GM12878 (cell line): ENCODE measurements at places on chromosomes 2 and 18. TPM values are rescaled to one million over a fixed set of nuclear protein-coding genes. Genes with fewer than 3 reads are reported as not detected.

DNA sequence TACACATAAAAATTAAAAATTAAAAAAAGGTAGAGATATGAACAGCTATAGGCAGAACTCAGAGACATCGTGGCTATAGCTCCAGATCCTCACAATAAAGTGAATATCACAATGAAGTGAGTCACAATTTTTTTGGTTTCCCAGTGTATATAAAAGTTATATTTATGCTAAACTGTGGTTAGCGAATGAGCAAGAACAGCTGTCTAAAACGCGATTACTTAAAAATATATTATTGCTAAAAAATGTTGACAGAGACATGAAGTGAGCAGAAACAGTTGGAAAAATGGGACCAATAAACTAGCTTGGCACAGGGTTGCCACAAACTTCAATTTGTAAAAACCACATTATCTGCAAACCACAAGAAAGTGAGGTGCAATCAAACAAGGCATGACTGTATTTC, 551.7 kb upstream of the NETO1 start:
- H3K27ac ChIP-seq = no peak overlapping the region
- no peak for DNase-seq
- H3K4me1 ChIP-seq = no peaks in the 10 kb centered on the region
- H3K4me3 ChIP-seq = no peak overlapping the region

- no peak overlapping the region for H3K27ac ChIP-seq
- peaks cover 5% of the 10 kb centered on the region; the same call in 1 of the 2 replicates for H3K4me1 ChIP-seq
- no peak overlapping the region for H3K4me3 ChIP-seq
- no peak for DNase-seq
- no peaks in the 10 kb centered on the region; the same call in 1 of the 2 replicates for H3K36me3 ChIP-seq
Observed at GRCh38 chr2:142991295-142991694, 113.8 kb downstream of the KYNU start.

DNA sequence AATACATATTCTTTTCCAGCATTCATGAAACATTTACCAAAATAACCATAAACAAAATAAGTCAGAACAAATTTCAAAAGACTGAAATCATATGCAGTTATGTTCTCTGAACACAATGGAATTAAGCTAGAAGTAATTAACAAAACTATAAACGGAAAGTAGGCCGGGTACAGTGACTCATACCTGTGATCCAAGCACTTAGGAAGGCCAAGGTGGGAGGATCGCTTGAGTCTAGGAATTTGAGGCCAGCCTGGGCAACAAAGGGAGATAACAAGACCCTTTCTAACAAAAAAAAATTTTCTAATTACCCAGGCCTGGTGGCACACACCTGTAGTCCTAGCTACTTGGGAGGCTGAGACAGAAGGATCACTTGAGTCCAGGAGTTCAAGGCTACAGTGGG, 14.9 kb downstream of the ATAD2B start:
- H3K27ac ChIP-seq = no peak overlapping the region
- H3K36me3 ChIP-seq = no peaks in the 10 kb centered on the region
- DNase-seq = no peak
- peaks cover 7% of the 10 kb centered on the region for H3K4me1 ChIP-seq

GRCh38 chr18:47175283-47175897, 774 bp downstream of the IER3IP1 start:
- H3K4me3 ChIP-seq = peak overlapping the region; percentile 93
- H3K36me3 ChIP-seq = no peaks in the 10 kb centered on the region
- H3K27ac ChIP-seq = peak overlapping the region; percentile 45

DNA sequence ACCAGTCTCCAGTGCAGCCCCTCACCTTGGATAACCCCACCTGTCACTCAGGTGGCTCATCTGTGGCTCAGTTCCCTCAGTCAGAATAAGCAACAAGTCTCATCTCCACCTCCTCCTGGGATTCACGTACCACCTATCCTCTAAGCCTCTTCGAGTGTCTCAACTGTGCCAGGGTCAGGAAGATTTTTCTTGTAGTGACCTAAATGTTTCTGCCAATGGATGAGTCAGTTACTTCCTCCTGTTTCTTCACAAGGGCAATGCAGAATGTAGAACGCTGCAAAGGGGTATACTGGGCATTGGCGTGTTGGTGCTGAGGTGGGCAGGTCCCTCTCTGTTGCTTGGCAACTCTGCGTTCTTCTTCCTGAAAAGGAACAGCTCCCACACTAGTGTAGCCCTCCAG, 213.3 kb upstream of the CXCR4 start:
- no peak overlapping the region for H3K4me3 ChIP-seq
- H3K36me3 ChIP-seq = no peaks in the 10 kb centered on the region
- DNase-seq = no peak
- no peak overlapping the region for H3K27ac ChIP-seq
- H3K27me3 ChIP-seq = no peaks in the 10 kb centered on the region
- peaks cover 15% of the 10 kb centered on the region; the same call in 1 of the 2 replicates for H3K4me1 ChIP-seq

DNA sequence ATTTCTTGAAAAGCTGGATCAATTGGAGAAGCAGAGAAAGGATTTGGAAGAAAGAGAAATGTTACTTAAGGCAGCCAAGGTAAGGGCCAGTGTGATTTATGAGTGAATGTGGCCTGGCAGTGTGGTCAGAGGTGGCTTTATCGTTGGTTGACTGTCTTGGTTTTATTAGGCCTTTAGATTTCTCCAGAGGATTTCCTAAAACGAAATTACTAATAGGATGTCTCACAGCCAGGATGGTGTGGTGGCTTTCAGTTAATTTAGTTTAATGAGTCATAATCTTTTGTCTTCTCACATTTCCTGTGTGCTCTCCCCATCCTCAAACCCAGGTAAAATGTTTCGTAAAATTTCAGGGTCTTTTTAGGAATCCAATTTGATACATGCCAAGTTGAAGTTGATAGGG, 100.8 kb downstream of the TAF4B start:
- peaks cover 2% of the 10 kb centered on the region for H3K36me3 ChIP-seq
- no peaks in the 10 kb centered on the region for H3K27me3 ChIP-seq
- H3K27ac ChIP-seq = no peak overlapping the region
- no peak overlapping the region for H3K4me3 ChIP-seq
- no peak for DNase-seq

- H3K4me1 ChIP-seq = no peaks in the 10 kb centered on the region
- H3K27me3 ChIP-seq = no peaks in the 10 kb centered on the region
- H3K4me3 ChIP-seq = no peak overlapping the region
- DNase-seq = no peak
- H3K36me3 ChIP-seq = no peaks in the 10 kb centered on the region
Observed at GRCh38 chr2:51290725-51291124, 258.8 kb upstream of the NRXN1 start.

DNA sequence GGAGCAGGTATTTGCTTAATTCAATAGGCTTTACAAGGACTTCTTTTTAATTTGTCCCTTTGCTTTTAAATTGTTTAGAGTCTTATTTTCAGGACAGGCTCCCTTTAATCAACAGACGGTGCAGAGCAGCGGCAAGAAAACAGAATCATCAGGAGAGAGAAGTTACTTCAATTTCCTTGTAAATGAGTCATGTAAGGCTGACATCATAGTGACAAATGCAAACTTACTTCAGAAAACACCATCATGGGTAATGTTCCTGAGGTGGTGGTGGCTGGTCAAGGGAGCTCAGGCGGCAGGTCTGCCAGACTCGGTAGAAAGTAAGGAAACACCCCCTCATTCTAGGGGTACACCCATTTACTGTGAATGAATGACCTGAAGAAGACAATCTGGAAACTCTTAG, 395.1 kb downstream of the FBXO15 start:
- H3K4me3 ChIP-seq = no peak overlapping the region
- H3K4me1 ChIP-seq = no peaks in the 10 kb centered on the region
- DNase-seq = no peak
- no peaks in the 10 kb centered on the region for H3K36me3 ChIP-seq
- H3K27me3 ChIP-seq = no peaks in the 10 kb centered on the region
- H3K27ac ChIP-seq = no peak overlapping the region

GRCh38 chr2:10326707-10327594, 24.2 kb downstream of the HPCAL1 start:
- no peaks in the 10 kb centered on the region for H3K27me3 ChIP-seq
- H3K4me1 ChIP-seq = peaks cover 23% of the 10 kb centered on the region
- H3K27ac ChIP-seq = no peak overlapping the region
- H3K4me3 ChIP-seq = no peak overlapping the region
- no peak for DNase-seq
- no peaks in the 10 kb centered on the region for H3K36me3 ChIP-seq

- peak overlapping the region; percentile 99 for H3K4me3 ChIP-seq
- H3K27ac ChIP-seq = peak overlapping the region; percentile 62
- no peak for DNase-seq
- no peaks in the 10 kb centered on the region for H3K36me3 ChIP-seq
- H3K27me3 ChIP-seq = no peaks in the 10 kb centered on the region
Observed at GRCh38 chr2:84906900-84907714, 1.7 kb downstream of the TMSB10 start.

M1AP gene
- not detected in 2 replicates for polyA plus RNA-seq

- no peaks in the 10 kb centered on the region for H3K4me1 ChIP-seq
- no peak overlapping the region for H3K27ac ChIP-seq
- H3K4me3 ChIP-seq = no peak overlapping the region
- H3K36me3 ChIP-seq = no peaks in the 10 kb centered on the region
- no peak for DNase-seq
Observed at GRCh38 chr18:77487951-77488740, 238.5 kb downstream of the GALR1 start.

GRCh38 chr2:225739328-225739727, 339.8 kb downstream of the NYAP2 start:
- DNase-seq = no peak
- H3K27me3 ChIP-seq = no peaks in the 10 kb centered on the region
- H3K36me3 ChIP-seq = no peaks in the 10 kb centered on the region
- no peaks in the 10 kb centered on the region for H3K4me1 ChIP-seq
- no peak overlapping the region for H3K4me3 ChIP-seq

DNA sequence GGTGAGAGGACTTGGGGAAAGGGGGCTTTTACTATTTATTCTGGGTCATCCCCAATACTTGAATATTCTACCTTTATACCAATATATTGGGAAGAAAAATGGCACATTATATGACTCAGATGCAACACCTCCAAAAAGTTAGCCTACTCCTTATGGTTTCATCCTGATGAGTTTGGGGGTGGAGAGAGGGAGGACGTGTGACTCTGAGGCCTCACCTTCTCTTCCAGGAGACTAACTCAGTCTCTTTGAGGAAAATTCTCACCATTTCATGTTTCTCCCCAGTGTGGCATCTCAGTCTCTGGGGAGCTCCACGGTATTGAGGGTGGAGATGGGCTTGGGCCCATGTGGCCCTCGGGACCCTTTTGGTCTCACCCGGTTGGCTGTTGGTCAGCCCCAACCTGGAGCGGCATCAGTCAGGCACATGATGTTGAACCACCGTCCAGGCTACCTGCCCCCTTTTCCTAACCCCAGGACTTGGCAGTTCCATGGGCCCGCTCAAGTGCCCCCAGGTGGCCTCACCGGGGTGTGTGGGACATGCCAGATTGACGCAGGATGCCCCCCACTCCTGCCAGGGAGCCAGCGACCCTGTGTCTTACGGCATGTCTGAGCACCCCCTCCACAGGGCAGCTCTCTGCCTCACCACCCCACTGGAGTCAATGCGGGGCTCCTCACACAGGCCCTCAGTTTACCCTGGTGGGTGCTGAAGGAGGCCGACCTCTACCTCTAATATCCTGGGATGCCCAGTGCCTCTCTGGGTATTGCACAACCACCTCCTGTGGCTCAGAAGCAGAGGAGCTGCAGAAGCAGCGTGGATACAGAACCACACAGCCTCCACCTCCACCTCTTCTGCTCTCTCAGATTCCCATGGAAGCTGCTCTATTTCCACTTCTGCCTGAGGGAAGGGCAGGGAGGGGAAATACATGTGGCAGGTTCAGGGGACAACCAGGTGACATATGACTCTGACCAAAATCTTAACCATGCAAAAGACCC, 297.4 kb downstream of the EIPR1 start:
- H3K4me1 ChIP-seq = no peaks in the 10 kb centered on the region
- no peak overlapping the region for H3K4me3 ChIP-seq
- H3K27me3 ChIP-seq = no peaks in the 10 kb centered on the region
- DNase-seq = no peak
- H3K36me3 ChIP-seq = no peaks in the 10 kb centered on the region

HOXD8 gene
- polyA plus RNA-seq = not detected in 2 replicates

ESPNL gene
- polyA plus RNA-seq = 0.05 TPM in 1 of 2 replicates, not detected in the other

GRCh38 chr2:17517481-17518211, 594 bp downstream of the RAD51AP2 start:
- peak overlapping the region; percentile 6; the same call in 1 of the 2 replicates for H3K27ac ChIP-seq
- H3K4me3 ChIP-seq = peak overlapping the region; percentile 61; the same call in 1 of the 2 replicates
- H3K36me3 ChIP-seq = no peaks in the 10 kb centered on the region
- H3K4me1 ChIP-seq = peaks cover 10% of the 10 kb centered on the region; the same call in 1 of the 2 replicates
- DNase-seq = no peak

TMEM87B gene
- polyA plus RNA-seq = 15.9 and 16.0 TPM in 2 replicates

DNA sequence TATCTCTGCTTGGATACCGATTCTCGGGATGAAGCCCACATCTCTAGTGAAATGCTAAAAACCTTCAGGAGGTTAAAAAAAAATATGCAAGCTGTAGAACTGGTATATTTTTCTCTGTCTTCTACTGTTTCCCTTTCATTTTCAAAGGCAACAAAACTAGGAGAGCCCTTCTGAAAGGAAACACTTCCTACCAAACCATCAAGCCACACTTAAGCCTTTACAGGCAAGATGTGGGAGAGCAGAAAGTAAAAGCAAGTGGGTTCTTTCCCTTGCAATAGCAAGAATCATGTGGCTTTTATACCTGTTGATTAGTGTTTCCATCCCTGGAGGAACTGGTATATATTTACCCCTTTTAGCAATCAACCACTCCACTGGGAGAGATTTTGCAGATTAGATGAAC, 147.9 kb upstream of the ACAA2 start:
- no peaks in the 10 kb centered on the region; the same call in 1 of the 2 replicates for H3K4me1 ChIP-seq
- no peak overlapping the region for H3K27ac ChIP-seq
- no peak overlapping the region for H3K4me3 ChIP-seq

DNA sequence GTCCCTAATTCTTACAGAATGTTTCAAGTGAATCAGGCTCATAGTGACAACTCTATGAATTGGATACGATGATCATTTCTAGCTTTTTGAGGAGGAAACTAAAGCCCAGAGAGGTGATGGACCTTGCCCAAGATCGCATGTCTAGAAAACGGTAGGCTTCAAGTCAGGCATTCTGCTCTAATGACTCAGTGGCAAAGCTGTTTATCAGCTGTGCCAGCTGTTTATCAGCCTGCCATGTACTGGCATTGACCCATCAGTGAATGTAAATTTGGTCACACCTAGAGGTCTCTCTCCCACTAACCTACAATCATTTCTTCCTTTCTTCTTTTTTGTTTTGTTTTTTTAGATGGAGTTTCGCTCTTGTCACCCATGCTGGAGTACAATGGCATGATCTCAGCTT, 6.1 kb upstream of the DAW1 start:
- H3K4me3 ChIP-seq = no peak overlapping the region
- no peak overlapping the region for H3K27ac ChIP-seq
- no peaks in the 10 kb centered on the region for H3K4me1 ChIP-seq
- H3K36me3 ChIP-seq = no peaks in the 10 kb centered on the region

DNA sequence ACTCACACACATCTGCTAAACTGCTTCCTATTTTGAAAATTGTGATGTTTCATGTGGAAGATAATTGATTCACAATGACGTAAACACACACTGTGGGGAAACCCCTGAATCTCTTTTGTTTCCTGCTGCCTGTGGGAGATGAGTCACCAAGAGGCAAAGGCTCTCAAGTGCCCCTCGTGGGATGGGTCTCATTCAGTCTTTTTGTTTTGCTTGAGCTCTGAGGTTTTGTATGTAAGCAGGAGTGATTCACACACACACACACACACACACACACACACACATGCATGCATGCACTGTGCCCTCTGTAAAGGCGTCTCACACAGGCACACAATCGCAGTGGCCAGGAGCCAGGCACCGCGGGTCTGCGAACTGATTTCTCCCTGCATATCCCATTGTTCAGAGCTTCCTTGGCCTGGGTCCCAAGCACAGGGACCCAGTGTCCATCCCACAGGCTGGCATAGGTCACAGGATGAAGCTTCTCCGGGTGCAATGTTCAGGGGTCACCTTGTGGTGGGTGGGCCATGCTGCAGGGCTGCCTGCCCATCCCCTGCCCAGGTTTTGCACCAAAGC, 12.1 kb upstream of the ARHGEF4 start:
- no peak overlapping the region for H3K4me3 ChIP-seq
- peak; percentile 86 for DNase-seq
- no peaks in the 10 kb centered on the region for H3K27me3 ChIP-seq
- no peaks in the 10 kb centered on the region for H3K36me3 ChIP-seq
- H3K27ac ChIP-seq = no peak overlapping the region
